ENCODE measurements at places on chromosomes 13 and 19. TPM values are rescaled to one million over a fixed set of nuclear protein-coding genes. Genes with fewer than 3 reads are reported as not detected.

The FLT3LG gene
- total RNA-seq, result 1.4 TPM

The DAND5 gene
- 0.32 TPM for total RNA-seq

The INAFM1 gene
- 4.3 TPM for total RNA-seq

The ZNF813 gene
- total RNA-seq, result 0.64 TPM

The KLK8 gene
- total RNA-seq, result not detected
